ENCODE measurements at places on chromosomes 4 and X. TPM values are rescaled to one million over a fixed set of nuclear protein-coding genes. Genes with fewer than 3 reads are reported as not detected.

The PTTG2 gene
- 1.5 TPM for total RNA-seq

The GATA1 gene
- total RNA-seq = 0.44 TPM

The USP38 gene
- total RNA-seq = 36.1 TPM

The CSAG2 gene
- total RNA-seq = not detected

The MSMO1 gene
- 73.3 TPM for total RNA-seq

The TACR3 gene
- 6.3 TPM for total RNA-seq

The XKRX gene
- 0.77 TPM for total RNA-seq

The EVC2 gene
- total RNA-seq = 10.8 TPM

The SERTM2 gene
- total RNA-seq = 2.4 TPM

The IRS4 gene
- total RNA-seq = 5.8 TPM

The FAAH2 gene
- 3.1 TPM for total RNA-seq

The TMEM131L gene
- 24.4 TPM for total RNA-seq

The CEP44 gene
- total RNA-seq = 61.9 TPM

The SMPX gene
- total RNA-seq = 41.5 TPM

The ANTXR2 gene
- 40.0 TPM for total RNA-seq

The PITX2 gene
- 63.2 TPM for total RNA-seq

All from camera-type eye (tissue), 1 donor.